ENCODE measurements at places on chromosomes 3 and 15. TPM values are rescaled to one million over a fixed set of nuclear protein-coding genes. Genes with fewer than 3 reads are reported as not detected.

IMPG2 gene
- 0.86 TPM for total RNA-seq

RCCD1 gene
- 5.8 TPM for total RNA-seq

CEP19 gene
- total RNA-seq, result 2.5 TPM

ACTRT3 gene
- total RNA-seq, result 7.1 TPM

KCNAB1 gene
- total RNA-seq, result under 0.01 TPM

CHDH gene
- total RNA-seq, result 0.09 TPM

STRC gene
- 0.09 TPM for total RNA-seq

SCAMP5 gene
- 0.79 TPM for total RNA-seq

ALDH1A2 gene
- total RNA-seq, result 1.6 TPM

HDAC11 gene
- total RNA-seq, result 17.2 TPM

SLC28A2 gene
- total RNA-seq, result not detected

NFKBIZ gene
- 15.1 TPM for total RNA-seq

SCN11A gene
- total RNA-seq, result not detected

MYL3 gene
- 0.09 TPM for total RNA-seq

CSPG4 gene
- 42.1 TPM for total RNA-seq

EHHADH gene
- total RNA-seq, result 4.1 TPM

CLDN18 gene
- total RNA-seq, result not detected
